ENCODE measurements at places on chromosomes 3 and 15.

GRCh38 chr15:40721701-40722100 lies 26.7 kb downstream of the RAD51 start:
- no peak for DNase-seq

GRCh38 chr3:31562525-31562924 lies 29.8 kb downstream of the STT3B start:
- DNase-seq = no peak

GRCh38 chr3:146557745-146558144 lies 13.3 kb upstream of the PLSCR1 start:
- no peak for DNase-seq

DNA sequence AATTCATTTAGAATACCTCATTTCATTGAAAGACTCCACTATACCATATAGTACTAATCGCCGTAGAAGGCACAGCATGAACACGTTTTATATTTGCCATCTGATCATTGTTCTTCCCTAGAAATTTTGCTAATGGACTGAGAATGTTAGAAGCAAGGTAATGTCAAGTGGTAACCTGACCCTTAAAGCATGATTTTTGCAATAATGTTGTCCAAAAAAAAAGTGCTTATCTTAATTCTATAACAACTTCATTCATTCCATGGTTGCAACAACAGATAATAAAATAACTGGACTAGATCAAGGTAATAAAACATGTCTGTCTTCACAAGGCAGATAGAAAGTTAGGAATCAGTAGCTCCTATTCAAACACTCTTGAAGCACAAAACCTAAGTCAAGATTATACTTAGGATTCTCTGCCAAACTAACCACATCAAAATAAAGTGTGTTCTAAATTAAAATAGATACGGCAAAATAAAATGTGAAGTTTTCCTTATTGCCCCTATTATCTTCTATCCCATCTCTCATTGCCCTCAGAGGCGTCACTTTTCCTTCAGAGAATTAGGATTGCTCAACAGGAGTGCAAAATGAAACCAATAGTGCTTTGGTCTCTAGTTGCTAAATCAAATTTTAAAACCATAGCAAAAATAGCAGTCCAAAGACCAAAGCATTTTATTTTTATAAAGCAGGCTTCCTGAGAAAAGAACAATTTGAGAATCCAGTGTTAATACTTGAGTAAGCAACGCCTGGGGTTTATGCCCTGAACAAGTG lies 317.4 kb upstream of the UBE2E2 start:
- no peak for DNase-seq

DNA sequence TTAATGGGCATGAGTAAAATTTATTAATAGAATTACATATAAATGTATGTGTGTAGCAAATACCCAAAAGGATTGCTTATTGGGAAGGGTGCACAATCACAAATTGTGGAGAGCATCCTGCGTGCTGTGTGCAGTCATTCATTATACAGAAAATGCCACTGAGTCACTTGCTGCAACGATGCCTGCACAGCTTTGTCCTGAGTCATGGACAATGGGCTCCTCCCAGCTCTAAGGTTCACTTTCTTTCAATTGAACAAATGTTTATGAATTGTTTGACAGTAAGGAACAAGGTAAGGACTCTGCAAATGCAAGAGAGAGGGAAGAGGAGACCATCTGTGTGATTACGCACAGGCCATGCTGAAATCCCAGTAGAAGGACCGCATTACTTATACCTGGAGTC lies 18.7 kb downstream of the CFAP161 start:
- no peak for DNase-seq

DNA sequence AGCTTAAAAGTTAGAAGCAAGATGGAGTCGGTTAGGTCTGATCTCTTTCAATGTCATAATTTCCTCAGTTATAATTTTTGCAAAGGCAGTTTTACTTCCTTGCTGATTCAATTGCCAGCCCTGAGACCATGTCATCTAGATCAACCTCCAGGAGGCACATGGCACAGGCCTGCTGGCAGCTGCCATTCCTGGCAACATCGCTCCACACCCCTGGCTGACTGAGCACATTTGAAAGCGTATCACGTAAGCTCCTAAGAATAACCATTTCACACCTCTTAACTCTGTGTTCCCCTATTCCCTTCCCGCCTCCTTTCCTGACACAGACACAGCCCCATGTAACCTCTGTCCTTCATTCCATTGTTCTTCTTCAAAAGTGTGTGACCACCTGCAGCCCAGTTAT lies 313.9 kb upstream of the CTNNB1 start:
- no peak for DNase-seq

DNA sequence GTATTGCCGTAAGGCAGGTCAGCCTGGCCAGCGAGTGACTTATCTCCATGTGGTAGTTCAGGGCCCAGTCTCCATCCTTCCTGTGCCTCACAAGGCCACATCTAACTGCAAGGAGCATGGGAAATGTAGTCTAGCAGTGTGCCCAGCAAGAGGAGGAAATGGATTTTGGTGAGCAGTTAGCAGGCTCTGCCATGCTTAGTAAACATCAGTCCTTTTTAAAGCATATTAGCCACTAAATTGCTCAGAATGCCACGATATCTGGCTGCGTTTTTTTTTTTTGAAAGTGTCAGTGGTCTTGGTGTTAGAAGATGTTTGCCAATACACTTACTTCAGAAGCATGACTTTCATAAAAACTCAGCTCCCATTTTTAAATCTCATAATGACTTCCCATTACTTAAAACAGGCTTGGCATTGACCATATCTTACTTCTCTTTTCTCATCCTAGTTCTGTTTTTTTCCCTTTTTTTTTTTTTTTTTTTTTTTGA lies 470.2 kb upstream of the TPRG1 start:
- DNase-seq = no peak

GRCh38 chr15:70361106-70361505 lies 263.4 kb upstream of the TLE3 start:
- no peak for DNase-seq

DNA sequence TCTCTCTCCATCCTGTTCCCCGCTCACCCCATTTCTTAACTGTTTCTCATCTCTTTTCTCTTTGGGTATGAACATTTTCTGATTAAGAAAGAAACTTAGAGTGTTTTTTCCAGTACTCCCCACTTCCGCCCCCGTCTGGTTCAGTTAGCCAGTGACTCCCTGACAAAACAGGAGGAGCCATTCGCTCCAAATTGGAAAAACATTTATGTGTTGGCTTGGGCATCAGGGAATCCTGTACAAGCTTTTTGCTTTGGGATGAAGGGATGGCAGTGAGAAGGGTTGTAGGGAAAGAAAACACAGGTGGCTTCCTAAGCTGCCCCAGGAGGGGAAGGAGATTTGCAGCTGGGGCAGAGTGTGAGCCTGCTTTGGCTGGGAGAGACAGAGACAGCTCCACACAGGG lies 47.0 kb downstream of the BOC start:
- no peak for DNase-seq

- DNase-seq = no peak
Measured at GRCh38 chr3:49351521-49352011, 6.6 kb downstream of the GPX1 start.

GRCh38 chr3:129715854-129716253 lies 109.4 kb upstream of the PLXND1 start:
- DNase-seq = no peak

DNA sequence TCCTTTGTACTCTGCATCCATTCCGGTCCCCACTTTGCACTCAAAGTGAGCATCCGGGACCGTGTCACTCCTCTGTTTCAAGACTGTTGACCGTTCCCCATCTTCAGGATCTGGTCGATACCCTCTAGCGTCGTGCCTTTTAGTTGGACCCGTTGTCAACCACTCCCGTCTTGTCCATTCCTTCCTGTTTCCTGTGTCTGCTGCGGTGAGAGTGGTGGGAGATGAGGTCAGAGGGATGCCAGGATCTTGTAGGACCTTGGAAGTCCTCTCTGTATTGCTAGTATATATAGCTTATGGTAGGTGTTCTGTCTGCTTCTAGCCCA lies 624 bp downstream of the BRK1 start:
- no peak for DNase-seq

GRCh38 chr3:21729888-21730459 lies 21.0 kb downstream of the ZNF385D start:
- DNase-seq = no peak

DNA sequence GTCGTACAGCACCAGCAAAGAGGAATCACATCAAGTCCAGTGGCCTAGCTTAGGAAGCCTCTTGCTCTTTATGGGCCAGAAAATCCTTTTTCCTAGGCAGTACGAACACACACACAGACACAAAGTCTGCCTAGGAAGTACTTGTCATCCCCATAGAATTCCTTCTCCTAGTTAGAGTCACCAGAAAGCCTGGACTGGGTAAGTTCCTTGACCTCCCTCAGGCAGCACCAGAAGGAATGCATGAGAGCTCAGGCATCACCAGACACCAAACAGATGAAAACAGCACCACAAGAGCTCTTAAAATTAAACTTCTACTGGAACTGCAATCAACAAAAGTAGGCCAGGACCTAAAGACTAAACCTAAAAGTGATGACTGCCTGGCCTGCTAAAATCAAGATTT lies 192.9 kb upstream of the CCDC54 start:
- DNase-seq = no peak

DNA sequence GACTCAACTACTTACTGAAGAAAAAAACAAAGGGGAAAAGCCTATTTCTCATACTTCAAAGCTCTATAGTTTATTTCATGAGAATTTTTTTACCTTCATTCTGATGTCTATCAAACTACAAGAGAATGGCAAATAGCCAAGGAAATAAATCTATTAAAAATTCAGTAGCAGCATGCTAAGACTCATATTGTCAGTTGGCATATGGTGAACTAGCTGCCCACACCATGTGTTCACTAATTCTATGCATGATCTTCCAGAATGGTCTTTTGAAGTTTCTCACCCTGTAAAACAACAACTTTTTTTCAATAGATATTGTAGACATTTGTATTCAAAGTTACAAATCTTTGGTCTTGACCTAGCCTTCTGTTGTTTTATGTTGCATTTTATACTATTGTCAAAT lies 386.2 kb downstream of the RSL24D1 start:
- DNase-seq = no peak

- no peak for DNase-seq
Measured at GRCh38 chr3:100008081-100008698, 106.1 kb downstream of the FILIP1L start.

DNA sequence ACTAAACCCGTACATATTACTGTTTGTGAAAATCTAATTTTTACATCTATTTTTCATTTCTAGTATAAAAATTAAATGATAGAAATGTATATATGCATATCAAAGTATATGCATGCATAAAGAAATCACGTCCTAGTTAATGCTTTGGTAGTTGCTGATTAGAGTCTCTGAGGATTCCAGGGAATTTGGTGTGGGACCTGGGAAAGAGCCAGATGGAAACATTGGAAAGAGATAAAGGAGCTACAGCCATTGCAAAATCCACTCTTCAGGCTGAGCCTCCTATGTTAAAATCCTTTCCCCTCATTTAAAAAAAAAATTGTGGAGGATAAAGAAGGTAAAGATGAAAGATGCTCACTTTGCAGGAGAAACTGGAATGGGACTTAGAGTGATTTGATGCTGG lies 134.1 kb downstream of the SRGAP3 start:
- no peak for DNase-seq

- peak; percentile 9 for DNase-seq
Measured at GRCh38 chr3:109050591-109051167, 67.3 kb downstream of the MORC1 start.

DNA sequence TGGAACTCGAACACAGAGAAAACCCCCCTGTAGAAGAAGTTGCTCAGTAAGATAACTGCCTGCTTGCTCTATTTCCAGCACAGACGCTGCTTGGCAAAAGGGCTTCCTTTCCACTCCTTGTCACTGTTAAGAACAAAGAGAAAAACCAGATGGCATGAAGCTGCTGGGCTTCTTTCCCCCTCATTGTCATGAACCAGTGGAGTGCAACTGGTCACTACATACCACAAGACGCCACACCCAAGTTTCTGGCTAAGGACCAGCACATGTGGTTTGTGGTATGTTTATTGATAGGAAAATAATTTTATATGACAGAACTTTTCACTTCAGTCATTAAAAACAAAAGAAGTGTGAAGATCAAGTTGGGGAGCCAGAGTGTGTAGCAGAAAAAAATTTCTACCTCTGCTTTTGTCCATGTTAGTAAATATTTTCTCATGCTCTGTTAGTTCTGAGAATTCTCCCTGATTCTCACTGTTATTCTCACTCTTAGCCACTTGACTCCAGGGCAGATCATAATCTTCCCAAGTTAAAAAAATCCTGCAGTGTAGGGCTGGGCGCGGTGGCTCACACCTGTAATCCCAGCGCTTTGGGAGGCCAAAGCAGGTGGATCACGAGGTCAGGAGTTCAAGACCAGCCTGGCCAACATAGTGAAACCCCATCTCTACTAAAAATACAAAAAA lies 37.9 kb downstream of the CLK3 start:
- DNase-seq = no peak

DNA sequence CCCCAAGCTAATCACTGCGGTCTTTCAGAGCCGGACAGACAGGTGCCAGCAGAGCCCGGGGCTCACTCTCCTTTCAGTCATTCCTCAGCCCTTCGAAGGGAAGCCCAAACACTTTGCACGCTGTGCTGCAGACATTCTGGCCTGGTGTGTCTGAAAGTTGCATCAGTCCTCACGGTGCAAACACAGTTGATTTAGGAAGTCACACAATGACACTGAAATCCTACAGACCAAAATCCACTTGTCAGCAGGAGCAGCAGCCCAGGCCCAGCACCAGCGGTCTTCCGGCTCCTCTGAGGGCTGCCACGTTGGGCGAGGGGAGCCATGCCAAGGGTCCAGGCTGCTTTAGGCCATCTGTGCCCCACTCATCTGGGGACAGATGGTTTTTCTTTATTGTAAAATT lies 61.6 kb downstream of the RGMA start:
- no peak for DNase-seq

GRCh38 chr3:172153335-172153861 lies 114.0 kb downstream of the FNDC3B start:
- DNase-seq = peak; percentile 59

DNA sequence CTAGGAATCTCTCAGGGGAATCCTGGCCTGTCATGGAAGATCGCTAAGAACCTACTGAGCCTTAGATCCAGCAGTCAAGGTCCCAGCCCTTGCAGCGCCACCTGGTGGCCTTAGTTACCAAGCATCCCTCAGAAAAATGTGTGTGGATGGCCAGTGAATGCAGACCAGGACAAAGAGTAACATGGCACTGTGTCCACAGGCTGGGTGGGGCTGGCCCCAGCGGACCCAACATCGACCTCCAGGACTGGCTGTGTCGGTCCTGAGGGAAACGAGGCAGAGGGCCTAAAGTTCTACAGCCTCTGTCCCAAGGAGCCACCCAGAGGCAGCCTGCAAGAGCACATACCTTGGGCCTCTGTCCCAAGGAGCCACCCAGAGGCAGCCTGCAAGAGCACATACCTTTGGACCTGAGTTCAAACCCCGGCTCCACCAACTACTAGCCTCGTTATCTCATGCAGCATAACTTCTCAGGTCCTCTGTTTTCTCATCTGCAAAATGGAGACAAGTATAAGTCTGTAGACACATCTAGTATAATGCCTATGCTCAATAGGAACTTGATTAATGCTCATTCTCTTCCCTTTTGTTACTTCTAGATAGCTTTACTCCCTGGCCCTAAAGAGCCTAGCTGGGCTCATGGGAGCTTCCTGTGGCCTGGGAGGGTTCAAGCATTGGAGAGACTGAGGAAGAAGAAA lies 57.5 kb upstream of the HERC1 start:
- DNase-seq = peak; percentile 75

- DNase-seq = no peak
Measured at GRCh38 chr3:131193641-131194238, 167.1 kb downstream of the NEK11 start.

GRCh38 chr3:55161231-55161630 lies 233.4 kb upstream of the LRTM1 start:
- DNase-seq = no peak

All from stimulated activated CD4-positive, alpha-beta T cell treated with anti-CD3 and anti-CD28 coated beads, Interleukin-1b, Interleukin-23, amount 100 ng/mL, for 48 hours (primary cell).